Midbrain (tissue), 1 donor: ENCODE measurements at places on chromosomes 6 and 20.

GRCh38 chr6:5411414-5411813 lies 150.1 kb downstream of the FARS2 start:
- DNase-seq, result no peak

DNA sequence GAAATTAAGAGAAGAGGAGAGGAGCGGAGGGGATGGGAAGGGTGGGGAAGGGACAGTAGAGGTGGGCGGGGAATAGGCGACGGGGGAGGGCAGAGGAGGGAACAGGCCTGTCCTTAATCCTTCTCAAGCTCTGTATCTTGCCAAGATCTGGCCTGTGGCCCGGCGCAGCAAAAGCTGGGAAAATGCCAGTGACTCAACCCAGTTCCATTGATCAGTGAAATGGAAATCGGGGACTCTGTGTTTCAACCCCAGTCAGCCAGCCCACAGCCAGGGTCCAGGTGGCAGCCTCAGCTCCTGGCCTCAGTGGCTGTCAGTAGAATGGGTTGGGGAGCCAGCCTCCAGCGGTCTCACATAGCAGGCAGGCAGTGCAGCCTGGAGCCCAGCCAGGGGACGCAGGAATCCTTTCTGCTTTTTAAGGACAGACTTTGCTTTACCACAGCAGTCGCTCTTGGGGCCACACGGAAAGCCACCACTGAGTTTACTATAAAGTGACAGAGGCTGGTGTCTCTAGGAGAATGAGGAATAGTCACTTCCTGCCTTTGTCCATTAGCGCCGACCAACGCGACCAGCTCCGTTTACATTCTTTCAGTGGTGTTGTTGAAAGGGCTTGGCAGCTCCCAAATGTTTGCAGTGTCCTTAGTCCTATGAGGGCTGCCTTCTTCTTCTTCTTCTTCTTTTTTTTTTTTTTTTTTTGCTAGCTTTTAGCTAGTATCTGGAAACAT lies 128.0 kb downstream of the RIN2 start:
- peak; percentile 50 for DNase-seq

- DNase-seq, result no peak
Observed at GRCh38 chr6:72894091-72894490, 272.2 kb downstream of the KCNQ5 start.

DNA sequence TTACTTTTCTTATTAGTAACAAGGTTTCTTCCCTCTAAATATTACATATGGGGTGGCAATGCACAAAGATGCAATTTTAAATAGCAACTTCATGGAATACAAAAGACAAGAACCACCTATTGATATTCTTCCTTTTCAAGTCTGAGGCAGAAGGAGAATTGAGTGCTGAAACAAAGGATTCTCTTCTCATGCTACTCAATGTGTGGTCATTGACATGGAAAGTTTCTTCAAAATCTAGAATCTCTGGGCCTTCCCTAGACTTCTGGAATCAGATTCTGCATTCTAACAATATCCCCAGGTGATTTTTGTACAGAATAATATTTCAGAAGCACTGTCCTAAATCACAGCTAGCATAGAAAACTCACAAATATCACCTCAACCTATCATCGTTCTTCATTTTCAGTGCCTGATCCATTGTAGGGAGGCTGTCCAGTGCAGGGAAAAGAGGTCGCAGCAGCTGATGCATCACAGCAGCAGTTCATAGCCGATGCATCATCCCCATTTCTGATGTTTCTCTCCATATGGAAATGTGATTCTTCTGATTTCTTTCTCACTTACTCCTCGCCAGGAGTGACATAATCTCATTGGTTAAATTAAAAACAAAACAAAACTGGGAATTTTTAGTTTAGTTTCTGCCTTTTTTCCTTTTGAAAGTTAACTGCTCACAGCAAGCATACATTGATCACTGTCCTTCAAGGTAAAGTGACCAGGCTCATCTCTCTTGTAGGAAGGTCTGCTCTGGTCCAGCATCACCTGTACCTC lies 139.5 kb upstream of the FAM83B start:
- DNase-seq, result no peak

DNA sequence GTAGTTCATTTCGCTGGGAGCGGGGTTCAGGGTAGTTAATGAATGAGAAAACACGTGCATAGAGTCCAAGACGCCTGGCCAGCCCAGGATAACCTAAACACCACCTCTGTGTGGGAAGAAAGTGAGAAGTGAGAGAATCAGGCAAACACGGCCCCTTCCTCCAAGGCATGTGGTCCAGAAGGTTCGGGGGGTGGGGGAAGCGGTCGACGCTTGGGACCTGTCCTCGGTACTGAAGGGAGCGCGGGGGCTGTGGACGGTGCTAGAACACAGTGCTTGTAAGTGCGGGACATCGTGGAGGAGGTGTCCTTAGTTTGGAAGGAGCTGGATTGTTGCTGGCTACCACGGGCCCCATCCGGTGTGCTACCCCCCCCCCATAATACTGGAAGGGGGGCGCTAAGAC lies 1.7 kb upstream of the VSTM2L start:
- DNase-seq, result no peak

GRCh38 chr6:157089258-157089657 lies 234.1 kb downstream of the TMEM242 start:
- DNase-seq, result no peak
